ENCODE measurements at places on chromosomes 1 and 21.

DNA sequence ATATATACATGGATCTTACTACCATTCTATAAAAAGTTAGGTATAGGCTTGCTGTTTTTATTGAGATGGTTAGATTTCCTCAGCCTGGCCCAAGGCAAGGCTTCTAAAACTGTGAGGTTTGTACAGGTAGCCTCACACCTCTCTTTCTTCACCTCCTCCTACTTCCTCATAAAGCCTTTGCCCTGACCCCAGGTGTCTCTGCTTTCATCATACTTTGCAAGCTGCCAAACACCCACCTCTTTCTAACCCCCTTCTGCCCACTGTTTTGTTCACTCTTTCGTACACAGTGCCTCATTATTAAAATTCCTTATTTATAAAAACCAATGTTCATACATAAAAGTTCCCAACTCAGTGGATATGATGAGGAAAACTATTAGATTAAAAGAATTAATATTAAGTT, 31.4 kb upstream of the SOAT1 start:
- H3K27me3 ChIP-seq: no peaks in the 10 kb centered on the region
- no peak for DNase-seq
- H3K27ac ChIP-seq: no peak overlapping the region
- no peaks in the 10 kb centered on the region for H3K36me3 ChIP-seq
- H3K4me1 ChIP-seq: no peaks in the 10 kb centered on the region
- H3K4me3 ChIP-seq: no peak overlapping the region

- no peak within 1 kb of the TSS for H3K4me3 ChIP-seq
- H3K27me3 ChIP-seq: no peaks in the 10 kb centered on the region
- H3K4me1 ChIP-seq: peaks cover 21% of the 10 kb centered on the region
- no peaks in the 10 kb centered on the region for H3K36me3 ChIP-seq
Measured at GRCh38 chr1:156920233-156921052, at the start of gene LRRC71. Gene LRRC71 (plus strand): TSS chr1:156920632. CDS start chr1:156920804, 172 bp downstream.

GRCh38 chr1:220818421-220819173, 31.9 kb downstream of the MTARC1 start:
- no peaks in the 10 kb centered on the region for H3K27me3 ChIP-seq
- no peak overlapping the region for H3K27ac ChIP-seq
- no peak overlapping the region for H3K4me3 ChIP-seq
- no peaks in the 10 kb centered on the region for H3K36me3 ChIP-seq
- DNase-seq: no peak

- DNase-seq: no peak
- no peak overlapping the region for H3K4me3 ChIP-seq
- no peaks in the 10 kb centered on the region for H3K27me3 ChIP-seq
- H3K36me3 ChIP-seq: no peaks in the 10 kb centered on the region
- H3K27ac ChIP-seq: no peak overlapping the region
Measured at GRCh38 chr1:53439337-53440207, 19.6 kb upstream of the DMRTB1 start.

DNA sequence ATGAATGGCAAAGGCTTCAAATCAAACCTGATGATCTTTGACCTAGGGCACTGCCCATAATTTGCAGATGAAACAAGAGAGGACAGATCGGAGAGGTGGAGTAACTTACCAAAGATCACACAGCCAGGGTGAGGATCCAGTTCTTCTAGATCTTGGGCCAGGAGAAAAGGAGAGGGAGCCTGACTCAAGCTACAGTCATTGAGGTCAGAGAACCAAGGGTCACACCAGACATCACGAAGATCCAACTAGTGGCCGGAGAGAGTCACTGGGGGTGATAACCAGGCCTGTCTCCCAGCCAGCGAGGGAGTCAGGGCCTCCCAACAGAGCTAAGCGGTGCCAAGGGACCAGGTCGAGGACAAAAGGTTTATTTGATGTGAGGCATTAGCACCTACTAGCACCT, 115.0 kb downstream of the RIPK4 start:
- no peaks in the 10 kb centered on the region for H3K36me3 ChIP-seq
- peak overlapping the region; percentile 20 for H3K27ac ChIP-seq
- H3K27me3 ChIP-seq: no peaks in the 10 kb centered on the region
- H3K4me1 ChIP-seq: peaks cover 20% of the 10 kb centered on the region
- no peak overlapping the region for H3K4me3 ChIP-seq

GRCh38 chr21:44764319-44765230, 37.0 kb downstream of the UBE2G2 start:
- no peak overlapping the region for H3K27ac ChIP-seq
- no peaks in the 10 kb centered on the region for H3K4me1 ChIP-seq
- H3K4me3 ChIP-seq: no peak overlapping the region
- no peak for DNase-seq

- no peaks in the 10 kb centered on the region for H3K36me3 ChIP-seq
- H3K4me1 ChIP-seq: peaks cover 5% of the 10 kb centered on the region
- no peaks in the 10 kb centered on the region for H3K27me3 ChIP-seq
- H3K27ac ChIP-seq: no peak overlapping the region
- no peak overlapping the region for H3K4me3 ChIP-seq
- no peak for DNase-seq
Measured at GRCh38 chr1:205071028-205071409, 13.2 kb downstream of the TMEM81 start.

Data from body of pancreas (tissue), 4 donors.